MG63 (cell line): ENCODE measurements at places on chromosomes 1 and 21. TPM values are rescaled to one million over a fixed set of nuclear protein-coding genes. Genes with fewer than 3 reads are reported as not detected.

GRCh38 chr1:222912730-222913129, 97.9 kb downstream of the DISP1 start:
- no peak for DNase-seq

DNA sequence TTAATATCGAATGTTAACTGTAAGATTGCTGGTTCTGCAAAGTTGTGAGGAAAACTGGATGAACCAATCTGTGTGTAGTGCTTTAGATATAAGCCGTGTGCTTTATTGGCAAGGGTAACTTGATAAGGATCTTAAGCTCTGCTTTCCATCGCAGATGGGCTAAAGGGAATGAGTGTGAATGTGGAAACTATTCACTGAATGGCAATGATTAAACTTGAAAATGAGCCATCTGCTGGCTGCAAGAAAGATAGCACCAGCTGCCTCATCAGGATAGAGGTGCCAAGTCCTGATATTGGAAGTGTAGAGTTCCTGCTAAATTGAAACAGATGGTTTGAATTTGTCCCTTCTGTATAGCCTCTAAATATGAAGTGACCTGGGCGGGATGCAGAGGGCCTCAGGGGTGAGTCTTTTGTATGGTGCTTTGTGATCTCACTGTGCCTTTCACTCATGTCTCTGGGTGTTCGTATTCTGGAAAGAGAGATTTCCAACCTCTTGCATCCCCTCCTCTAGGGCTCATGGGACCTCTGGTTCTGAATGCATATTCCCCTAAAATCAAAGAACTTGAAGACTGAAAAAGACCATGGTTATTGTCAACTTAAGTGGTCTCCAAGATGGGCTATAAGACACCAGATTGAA, 9.2 kb downstream of the FCRL3 start:
- no peak for DNase-seq

DNA sequence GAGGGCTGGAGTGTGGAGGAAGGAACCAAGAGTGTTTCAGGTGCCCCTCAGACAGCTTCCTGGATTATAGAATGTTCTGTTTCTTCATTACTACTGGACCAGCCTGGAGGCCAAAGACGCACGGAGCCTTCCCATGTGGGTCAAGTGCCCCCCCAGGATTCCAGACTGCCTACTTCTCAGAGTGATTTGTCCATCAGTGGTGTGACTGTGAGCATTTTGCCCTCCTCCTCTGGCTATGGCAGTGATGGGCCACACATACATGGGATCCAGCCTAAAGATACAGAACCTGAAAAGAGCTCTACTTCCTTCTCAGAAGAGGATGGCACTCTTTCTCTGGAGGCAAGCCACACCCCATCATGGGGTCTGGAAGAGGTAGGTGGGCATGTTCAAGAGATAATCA, 64.9 kb downstream of the MACF1 start:
- no peak for DNase-seq

- DNase-seq, result peak; percentile 13
These were observed 7.9 kb upstream of the CLDN14 start for GRCh38 chr21:36487641-36488307.

DNA sequence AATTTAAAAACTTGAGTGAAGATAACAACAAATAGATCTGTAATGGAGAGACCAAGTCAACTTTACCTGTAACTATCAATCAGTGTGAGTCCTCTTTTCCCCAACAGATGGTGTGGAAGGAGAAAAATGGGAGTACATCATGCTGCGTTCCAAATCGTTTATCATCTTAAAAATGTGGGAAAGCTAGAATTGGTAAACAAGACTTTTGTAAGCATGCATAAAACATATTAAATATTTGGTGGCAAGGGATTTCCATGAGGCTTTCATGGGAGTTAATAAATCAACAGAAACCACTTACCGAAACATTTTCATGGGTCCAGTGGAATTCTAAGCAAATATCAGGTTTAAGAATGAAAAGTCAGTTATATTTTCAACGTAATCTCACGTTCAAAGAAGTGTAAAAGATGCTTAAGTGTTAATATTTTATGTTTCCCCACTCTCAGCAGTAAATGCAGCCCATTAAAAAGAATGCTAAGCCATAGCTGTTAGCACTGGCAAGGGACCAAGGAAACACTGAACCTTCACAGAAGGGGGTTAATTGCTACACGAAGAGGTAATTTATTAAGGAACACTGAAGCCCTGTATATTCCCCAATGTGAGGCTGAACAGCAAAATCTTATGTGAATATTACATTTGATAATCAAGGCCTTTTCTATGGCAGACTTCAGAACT, 117.0 kb downstream of the ZC3H11B start:
- no peak for DNase-seq

DNA sequence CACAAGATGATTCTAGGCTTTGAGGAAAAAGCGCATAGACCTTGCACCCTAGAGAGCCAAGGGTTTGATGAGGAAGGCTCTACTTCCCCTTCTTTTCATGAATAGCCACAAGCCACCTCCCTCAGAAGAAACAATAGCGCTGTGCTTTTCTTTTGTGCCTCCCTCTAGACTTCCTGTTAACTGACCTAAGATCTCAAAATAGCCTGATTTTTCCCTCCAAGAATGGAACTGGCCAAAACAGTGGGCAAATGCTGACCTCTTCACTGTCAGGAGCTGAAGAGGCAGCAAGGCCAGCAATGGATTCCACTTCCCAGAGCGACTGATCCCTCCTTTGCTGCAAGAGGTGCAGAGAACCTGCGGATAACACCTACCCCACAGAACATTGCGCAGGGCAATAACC, 362.8 kb downstream of the KCNH1 start:
- no peak for DNase-seq

The CALML6 gene
- 0.20 TPM in 1 of 2 replicates, not detected in the other for total RNA-seq

The TCHH gene
- 0.10 TPM in 1 of 2 replicates, not detected in the other for total RNA-seq

The TMEM269 gene
- total RNA-seq, result 0.16 and 0.42 TPM in 2 replicates

The GPR137B gene
- 1.3 and 4.0 TPM in 2 replicates for total RNA-seq

The UBE2U gene
- total RNA-seq, result not detected in 2 replicates

The TNFRSF9 gene
- total RNA-seq, result not detected in 2 replicates
